Common myeloid progenitor, CD34-positive (primary cell): ENCODE measurements at places on chromosomes 12 and 14.

- DNase-seq = no peak
Measured at GRCh38 chr14:76931631-76932402, 96.7 kb downstream of the IRF2BPL start.

DNA sequence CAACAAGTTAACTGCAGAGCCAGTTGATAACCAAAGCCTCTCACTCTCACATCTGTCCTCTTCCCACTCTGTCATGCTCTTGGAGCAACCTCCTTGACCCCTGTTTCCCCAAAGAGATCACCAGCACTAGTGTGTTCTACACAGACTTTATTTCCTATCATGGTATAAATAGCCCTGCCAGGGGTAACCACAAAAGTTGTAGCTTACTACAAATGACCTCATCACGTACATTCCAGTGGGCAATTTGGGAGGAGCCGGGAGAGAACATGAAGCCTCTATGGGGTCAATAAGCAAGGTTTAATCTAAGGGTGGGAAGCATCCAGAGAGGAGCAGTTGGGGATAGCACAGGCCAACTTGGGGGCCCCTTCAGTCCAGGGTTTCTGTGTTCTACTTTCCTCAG, 186.5 kb downstream of the KCNA5 start:
- DNase-seq = no peak

DNA sequence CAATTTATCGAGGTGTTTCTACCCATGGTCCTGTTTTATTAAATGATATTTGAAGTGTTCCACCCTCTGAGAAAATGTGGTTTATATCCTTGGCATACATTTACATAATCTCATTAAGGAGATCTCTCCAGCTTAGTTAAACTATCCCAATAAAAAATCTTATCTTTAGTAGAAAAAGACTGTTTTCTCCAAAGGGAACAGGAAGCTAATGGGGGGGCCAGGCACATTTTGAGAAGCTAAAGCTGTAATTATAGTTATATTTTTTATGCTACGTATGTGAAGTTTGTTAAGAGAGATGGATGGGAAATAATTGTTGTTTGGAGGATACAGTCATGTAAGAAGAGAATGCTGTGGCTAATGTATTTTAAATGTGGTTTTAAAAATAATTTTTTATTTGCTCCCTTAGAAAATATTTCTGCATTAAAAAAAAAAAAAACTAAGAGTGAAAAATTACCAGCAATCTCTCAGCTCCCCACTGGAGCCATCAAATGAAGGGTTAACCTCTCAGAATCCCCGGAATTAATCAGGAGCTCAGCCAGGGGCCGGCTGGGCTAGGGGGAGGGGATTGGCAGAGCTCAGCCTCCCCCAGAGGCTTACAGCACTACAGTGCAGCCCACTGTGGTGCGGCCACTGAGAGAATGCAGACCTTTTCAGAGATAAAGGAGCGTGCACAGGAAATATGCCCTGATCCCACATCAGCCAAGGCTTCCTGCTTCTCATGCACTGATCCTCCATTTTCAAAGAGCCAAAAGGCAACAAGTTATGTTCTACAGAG, 185.8 kb downstream of the EGLN3 start:
- DNase-seq = peak; percentile 42

DNA sequence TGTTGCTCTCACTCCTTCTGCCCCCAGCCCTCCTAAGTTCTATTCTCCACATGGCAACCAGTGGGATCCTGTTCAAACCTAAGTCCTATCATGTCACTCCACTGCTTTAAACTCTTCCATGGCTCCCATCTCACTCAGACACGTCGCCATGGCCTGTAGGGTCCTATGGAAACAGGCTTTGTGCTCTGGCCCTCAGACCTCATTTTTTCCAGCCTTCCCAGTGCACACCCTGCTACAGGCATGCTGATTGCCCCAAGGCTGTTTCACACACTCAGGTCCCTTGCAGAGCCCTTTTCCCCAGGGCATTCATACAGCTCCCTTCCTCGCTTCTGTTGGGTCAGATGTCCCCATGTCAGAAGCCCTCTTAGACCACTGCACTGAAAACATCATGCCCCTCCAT, 11.2 kb upstream of the MED13L start:
- DNase-seq = no peak

- DNase-seq = no peak
Measured at GRCh38 chr14:104742586-104743455, 10.1 kb upstream of the SIVA1 start.

- DNase-seq = no peak
Measured at GRCh38 chr14:51619561-51619960, 32.1 kb upstream of the FRMD6 start.

- DNase-seq = peak; percentile 40
Measured at GRCh38 chr12:25155022-25155576, 39.9 kb downstream of the DNAI7 start.

GRCh38 chr14:97382616-97383226, 585.5 kb downstream of the VRK1 start:
- DNase-seq = no peak

DNA sequence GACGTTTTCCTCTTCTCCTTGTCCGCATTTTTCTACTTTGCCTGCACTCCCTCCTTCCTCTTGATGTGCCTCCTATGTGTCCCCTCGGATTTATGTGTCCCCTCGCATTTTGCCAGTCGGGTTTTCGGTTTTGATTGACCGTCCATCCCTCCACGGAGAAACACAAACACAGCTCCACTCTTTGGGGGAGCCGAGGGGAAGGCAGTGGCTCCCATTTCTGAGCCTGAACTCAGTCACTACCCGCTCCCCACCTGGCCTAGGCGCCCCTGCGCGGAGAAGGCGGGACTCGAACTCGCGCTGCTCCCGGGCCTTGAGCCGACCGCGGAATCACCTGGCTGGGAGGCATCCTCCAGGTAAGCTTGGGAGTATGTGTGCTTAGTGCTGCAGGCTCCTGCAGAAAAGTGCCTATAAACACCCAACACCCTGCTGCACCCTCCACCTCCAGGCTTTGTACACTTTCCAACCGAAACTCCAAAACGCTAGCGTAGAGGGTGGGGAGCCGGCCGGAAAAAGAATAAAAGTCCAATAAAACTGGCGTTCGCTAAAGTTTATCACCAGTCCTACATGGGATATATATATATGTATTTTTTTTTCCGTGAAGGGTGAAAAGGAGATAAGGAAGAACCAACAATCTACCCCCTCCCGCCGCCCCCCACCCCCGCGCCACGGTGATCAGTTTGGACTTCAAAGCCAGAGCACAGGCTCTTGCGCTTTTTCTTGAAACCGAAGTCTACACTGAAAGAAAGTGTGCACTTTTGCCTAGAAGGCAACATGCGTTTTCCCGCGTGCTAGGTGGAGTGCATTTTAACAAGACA, 3.3 kb upstream of the CCND2 start:
- DNase-seq = no peak
